Right renal pelvis (tissue), 4 donors: ENCODE measurements at places on chromosomes 11 and 22.

DNA sequence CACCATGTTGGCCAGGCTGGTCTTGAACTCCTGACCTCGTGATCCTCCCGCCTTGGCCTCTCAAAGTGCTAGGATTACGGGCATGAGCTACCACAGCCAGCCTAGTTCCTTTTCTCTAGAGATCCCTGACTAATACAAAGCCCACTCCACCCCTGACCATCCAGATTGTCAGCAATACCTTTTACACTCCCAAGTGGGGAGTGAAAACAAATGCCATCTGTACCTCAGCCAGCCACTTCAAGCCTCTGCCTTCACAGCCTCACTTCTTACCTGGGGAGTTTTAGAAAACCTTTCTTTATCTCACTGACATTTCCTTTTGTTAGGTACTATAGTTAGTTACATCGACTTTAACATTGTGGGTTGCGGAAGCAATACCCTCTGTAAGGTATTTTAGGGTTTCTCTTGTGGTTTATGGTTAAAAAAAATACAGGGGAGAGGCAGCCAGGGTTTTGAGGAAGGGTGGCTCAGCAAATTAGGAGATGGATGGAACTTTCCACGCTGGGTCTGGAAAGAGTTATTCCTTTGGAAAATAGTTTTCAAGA, 8.9 kb downstream of the TOM1 start:
- DNase-seq: no peak

GRCh38 chr11:2963761-2964160, 28.4 kb downstream of the NAP1L4 start:
- no peak for DNase-seq

GRCh38 chr11:104432526-104432925, 268.6 kb upstream of the PDGFD start:
- DNase-seq: no peak

DNA sequence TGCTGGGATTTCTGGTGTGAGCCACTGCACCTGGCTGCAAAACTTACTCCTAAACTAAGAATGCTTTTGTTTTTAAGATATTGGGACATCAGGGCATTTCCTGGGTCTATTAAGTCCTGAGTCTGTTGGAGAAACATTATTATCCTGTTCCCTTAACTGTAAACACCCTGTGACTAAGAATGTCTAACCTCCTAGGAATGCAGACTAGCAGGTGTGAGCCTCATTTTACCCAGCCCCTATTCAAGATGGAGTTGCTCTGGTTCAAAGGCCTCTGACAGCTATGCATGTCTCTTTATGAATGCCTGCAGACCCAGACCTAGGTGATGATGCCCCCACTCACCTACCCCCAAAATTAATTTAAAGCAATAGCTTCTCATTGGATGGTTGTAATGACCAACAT, 46.2 kb downstream of the DEPDC5 start:
- DNase-seq: no peak

DNA sequence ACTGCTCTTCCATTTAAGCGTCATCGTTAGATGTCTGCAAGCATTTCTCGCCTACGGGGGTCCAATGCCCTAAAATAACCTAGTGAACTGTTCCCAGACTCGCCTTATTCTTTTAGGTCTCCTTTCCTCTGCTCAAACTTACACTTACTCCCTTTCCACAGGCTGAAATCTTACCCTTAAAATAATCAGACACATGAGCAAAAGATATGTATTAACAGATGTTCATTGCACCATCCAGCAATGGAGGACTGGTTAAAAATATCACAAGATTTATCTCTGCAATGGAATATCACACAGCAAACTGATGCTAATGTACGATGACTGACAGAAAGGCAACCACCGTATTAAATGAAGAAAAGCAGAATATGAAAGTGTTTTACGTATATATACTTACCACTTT, 1.6 kb upstream of the CSTF3 start:
- no peak for DNase-seq
